ENCODE measurements at places on chromosomes 4 and X.

- no peak for DNase-seq
Measured at GRCh38 chrX:153926858-153927671, 1.0 kb upstream of the ARHGAP4 start.

DNA sequence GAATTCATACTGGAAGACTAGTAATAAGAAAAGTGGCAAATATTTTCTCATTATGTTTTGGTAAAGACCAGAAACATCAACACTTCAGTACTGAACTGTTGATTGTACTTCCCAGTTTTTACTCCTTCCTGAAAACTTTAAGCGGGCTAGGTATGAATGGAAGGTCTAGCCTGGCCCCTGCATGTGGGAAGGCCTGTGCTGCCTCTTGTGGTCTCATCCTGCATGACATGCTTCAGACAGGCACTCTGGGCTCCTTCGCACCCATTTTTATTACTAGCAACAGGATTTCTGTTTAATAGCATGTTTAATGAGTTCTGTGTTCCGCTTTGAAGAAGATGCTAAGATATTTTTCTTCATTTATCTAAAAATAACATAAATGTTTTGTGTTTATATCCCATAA, 279.1 kb downstream of the ANK2 start:
- DNase-seq: no peak

- DNase-seq: no peak
Measured at GRCh38 chr4:165351359-165352130, 24.1 kb downstream of the MSMO1 start.

DNA sequence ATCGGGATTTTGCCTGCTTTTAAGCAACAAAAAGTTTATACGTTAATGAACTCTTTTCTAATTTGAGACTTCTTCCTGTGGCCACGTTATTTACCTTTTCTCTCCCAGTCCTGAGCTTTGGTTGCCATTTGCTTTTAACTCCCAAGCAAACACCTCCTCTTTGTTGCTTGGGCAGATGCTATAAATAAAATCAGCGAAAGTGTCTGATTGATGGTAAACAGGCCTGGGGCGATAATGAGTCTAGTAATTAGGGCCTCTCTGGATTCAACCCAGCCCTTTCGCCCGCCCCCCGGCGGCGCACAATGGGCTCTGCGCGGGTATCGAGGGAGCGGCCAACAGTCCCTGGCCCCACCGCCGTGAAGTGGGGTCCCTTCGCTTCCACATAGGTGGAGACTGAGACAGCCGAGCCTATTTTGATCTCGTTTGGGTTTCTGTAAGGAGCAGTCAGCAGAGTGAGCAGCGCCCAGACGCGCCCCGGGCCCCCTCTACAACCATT, 790 bp downstream of the CLGN start:
- no peak for DNase-seq

DNA sequence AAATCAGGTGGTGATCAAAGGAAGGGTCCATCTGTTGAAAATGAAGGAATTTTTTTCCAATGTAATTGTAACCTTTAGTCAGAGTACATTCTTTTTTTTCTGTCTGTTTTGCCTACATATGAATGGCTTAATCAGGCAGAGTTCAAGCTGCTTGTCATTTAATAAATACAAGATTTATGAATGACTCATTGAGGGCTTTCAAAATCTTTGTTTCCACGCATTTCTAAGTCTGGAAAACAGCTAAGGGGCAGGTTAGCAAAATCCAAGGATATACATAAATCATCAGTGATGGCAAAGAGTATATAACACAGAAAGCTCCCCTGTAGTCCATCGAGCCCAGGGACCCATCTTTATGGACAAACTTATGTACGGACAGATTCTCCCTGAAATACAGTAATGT, 1.8 kb downstream of the CA5B start:
- peak; percentile 1 for DNase-seq

DNA sequence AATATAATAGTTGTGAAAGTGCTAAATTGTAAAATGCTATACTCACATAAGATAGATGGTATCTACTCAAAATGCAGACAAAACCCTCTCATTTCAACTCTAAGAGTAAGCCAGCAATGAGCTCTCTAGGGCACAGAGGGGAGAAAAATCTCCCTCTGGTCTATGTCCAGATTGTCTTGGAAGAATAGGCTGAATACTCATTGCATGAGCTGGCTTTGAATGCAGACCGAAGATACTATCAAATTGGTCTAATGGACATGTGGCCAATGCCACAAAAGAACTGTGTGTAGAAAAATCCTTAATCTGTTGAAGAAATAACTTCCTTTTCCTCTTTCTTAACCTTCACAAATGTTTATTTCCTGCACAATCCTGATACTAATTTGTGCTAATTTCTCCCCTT, 3.5 kb downstream of the ZXDA start:
- DNase-seq: no peak

All from RWPE1 (cell line).